ENCODE measurements at places on chromosomes 12 and 14.

DNA sequence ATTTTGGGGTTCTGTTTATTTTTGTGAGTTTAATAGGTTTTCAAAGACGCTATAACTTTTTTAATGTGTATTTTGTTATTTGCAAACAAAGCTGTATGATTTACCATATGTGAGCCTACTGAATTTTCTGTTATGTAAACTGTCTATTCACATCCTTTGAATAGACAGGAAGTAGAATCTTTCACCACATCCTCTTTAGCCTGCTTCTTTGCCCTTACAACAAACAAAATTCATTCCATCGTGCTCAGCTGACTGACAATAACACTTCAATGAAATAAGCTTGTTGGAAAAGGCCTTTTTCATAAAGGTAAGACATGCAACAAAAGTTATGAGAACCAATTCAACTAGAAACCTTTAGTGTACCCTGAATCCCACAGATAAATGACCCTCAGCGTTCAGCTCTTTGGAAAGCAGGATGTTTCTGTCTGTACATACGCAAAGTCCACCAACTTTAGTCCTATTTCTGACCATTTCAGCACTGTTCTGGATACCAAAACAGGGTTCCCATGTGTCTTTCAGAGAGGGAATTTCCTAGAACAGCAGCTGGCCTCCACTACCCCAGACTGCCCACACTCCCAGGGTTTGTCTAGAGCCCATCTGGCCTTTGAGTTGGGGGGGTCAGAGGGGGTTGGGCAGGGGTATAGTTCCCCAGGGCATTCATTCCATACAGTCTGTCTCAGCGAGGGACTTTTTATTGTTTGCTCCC lies 71.3 kb downstream of the DUSP6 start:
- peak; percentile 73 for DNase-seq

DNA sequence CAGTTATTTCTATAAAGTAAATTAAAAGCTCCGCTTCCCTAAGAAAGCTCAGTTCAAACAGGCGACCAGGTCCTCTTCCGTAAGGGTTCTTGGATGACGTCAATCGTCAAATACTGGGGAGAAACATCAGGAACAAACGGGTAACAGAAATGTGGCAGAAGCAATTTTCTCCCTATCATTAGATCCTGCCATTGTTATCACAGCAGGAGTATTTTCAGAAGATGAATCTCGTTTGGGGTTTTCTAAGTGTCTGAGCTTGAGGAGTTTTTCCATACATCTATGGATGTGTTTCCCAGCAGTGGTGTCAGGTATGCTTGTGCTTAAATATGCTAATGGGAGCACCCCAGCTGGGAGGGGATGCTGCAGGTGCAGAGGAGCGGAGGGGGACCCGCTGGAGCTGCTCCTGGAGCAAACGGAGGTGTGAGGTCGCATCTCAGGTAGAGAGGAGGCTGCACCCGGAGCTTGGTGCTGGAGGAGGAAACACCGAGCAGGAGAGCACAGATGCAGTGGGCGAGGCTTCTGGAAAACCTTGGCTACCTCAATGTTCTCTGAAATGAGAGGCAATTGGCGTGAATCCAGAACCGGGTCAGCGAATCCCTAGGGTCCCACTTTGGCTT lies 795.5 kb downstream of the AACS start:
- DNase-seq, result peak; percentile 3

DNA sequence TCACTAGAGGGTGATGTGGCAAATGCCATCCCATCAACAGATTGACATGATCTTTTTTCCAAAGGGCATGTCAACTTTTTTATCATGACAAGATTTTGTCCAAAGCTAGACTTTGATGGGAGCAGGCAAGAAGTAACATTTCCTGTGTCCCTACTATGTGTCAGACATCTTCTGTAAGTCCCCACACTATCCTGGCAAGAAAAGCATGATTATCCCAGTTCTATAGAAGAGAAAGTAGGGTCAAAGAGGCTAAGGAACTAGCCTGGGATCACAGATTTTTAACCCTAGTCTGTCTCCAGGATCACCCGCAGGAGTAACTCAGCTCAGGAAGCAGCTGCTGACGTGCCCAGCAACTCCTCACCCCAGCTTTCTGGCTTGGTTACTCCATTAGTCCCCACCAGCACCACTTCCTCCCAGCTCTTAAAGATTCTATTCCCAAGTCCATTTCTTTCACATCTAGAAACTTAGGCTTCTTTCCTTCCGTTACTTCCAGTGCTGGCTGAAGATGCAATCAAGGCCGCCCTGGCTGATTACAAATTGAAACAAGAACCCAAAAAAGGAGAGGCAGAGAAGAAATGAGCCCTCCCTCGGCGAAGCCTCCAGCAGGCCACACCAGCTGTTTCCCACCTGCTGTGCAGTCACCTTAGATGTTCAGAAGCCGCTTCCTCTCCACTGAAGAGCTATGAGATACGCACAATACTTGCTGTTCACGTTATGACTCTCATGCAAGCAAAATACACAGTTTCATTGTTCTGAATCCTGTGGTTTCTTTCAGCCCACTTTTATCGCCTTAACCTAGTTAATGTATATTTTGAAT lies 6.2 kb downstream of the ISCU start:
- no peak for DNase-seq

- DNase-seq, result no peak
These were observed 32.1 kb upstream of the PTGDR start for GRCh38 chr14:52235434-52235833.

- no peak for DNase-seq
These were observed 3.9 kb upstream of the RNU6-7 start for GRCh38 chr14:32197919-32198318.

DNA sequence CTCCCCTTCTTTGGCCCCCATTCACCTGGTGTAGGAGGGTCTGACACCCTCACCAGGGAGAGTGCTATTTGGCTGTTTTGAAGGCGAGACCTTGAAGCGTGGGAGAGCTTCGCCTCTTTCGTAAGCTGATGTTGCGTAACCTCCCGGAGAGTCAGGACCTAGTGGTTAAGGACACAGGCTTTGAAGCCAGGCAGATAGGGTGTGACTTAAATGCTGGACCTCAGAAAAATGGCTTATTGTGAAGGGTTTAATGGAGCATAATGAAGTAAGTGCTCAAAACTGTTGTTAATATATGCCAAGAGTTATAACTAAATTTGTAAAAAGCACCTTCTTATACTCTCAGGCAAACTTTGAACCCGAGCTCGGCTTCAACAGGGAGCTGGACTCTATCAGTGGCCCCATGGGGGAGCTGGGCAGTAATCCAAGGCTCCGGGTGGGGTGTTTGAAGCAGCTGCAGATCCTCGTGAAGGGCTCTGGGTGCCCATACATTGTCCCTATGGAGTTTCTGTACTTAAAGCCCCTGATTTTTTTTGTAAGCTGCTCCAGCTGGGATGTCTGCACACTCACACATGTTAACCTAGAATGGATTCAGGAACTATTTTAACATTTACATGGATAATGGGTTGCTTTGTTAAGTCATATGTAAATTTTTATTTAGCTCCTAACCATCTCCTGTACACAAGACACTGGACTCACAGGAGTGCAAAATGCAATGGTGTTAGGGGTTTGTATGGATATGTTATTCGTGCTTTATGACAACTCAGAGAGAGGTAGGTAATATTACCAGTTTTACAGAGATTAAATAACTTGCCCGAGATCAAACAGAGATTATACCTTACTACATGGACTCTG lies 26.0 kb downstream of the PPFIBP1 start:
- peak; percentile 79 for DNase-seq

DNA sequence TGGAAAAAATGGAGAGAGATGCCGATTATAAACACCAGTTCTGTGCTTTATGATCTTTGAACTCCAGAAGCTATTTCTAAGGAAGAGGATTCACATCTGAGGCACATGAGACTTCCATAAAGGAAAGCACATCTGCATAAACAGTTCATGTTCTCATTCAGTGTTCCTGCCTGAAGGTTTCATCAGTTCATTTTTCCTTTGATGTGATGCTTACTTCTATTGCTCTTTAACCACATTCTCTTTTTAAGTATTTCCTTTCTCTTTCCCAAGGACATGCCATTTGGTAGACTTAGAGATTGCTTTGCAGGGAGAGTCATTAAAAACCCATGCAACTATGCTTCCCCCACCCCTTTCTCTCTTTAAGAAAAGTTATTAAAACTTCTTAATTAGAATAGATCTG lies 387.0 kb upstream of the FLRT2 start:
- DNase-seq, result no peak

DNA sequence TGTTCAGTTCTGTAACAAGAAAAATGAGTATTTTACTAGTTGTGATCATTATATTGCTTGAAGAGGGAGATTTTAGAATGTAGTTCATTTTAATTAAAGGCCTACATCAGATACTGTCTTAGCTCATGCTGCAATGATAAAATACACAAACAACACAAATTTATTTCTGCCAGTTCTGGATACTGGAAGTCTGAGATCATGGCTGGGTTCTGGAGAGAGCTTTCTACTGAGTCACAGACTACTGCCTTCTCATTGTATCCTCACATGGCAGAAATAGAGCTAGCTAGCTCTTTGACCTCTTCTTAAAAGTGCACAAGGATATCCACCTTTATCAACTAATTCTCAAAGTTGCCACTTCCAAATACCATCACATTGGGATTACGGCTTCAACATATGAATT lies 53.8 kb downstream of the MIS18BP1 start:
- DNase-seq, result no peak

DNA sequence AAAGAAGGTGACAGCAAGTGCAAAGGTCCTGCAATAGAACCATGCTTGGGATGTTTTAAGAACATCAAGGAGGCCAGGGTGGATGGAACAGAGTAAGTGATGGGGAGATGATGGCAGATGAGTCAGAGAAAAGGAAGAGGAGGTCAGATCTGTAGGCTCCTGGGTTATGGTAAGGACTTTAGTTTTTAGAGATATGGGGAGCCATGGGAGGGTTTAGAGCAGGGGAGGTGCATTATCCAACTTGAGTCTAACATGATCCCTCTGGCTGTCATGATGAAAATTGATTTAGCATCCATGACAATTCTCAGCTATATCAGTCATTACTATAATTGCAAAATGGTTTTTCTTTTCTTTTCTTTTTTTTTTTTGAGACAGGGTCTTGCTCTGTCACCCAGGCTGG lies 7.3 kb upstream of the PLBD2 start:
- no peak for DNase-seq

DNA sequence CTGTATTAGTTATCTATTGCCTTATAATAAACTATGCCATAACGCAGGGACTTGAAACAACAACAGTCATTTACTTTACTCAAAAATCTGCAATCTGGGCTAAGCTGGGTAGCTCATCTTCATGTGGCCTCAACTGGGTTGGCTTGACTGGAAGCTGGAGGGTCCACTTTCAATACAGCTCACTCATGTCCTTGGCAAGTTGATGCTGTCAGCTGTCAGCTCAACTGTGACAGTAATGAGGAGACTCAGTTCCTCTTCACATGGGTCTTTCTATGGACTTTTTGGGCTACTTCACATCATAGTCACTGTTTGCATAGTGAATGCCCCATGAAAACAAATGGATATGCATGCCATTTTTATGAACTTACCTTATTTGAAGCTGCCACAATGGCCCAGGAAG lies 33.6 kb upstream of the STRAP start:
- DNase-seq, result no peak

- peak; percentile 22 for DNase-seq
These were observed 20.4 kb downstream of the TMTC1 start for GRCh38 chr12:29763301-29763683.

GRCh38 chr14:66495218-66496098 lies 9.3 kb downstream of the CCDC196 start:
- DNase-seq, result peak; percentile 59

GRCh38 chr14:32939254-32940065 lies 781 bp downstream of the NPAS3 start:
- DNase-seq, result peak; percentile 87

- no peak for DNase-seq
These were observed 195.2 kb upstream of the CRY1 start for GRCh38 chr12:107288414-107289127.

DNA sequence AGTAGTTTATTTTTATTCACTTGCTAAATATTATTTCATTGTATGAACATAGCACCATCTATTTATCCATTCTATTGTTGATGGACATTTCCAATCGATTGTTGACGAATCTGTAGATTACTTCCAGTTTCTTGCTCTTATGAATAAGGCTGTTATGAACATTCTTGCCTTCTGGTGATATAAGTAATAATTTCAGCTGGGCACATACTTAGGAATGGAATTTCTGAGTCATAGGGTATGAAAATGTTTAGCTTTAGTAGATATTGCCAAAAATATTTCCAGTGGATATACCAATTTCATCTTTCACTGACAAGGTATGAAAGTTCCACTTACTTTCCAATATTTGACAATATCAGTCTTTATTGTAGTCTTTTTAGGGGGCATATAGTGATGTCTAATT lies 468.5 kb downstream of the ETNK1 start:
- no peak for DNase-seq

- DNase-seq, result peak; percentile 58
These were observed 51.2 kb downstream of the TMEM30B start for GRCh38 chr14:61229981-61230380.

- no peak for DNase-seq
These were observed 82.1 kb downstream of the PLXNC1 start for GRCh38 chr12:94230357-94230905.

GRCh38 chr14:37622231-37622923 lies 26.9 kb downstream of the TTC6 start:
- no peak for DNase-seq

- no peak for DNase-seq
These were observed 47.3 kb upstream of the GTF2A1 start for GRCh38 chr14:81268016-81268416.

DNA sequence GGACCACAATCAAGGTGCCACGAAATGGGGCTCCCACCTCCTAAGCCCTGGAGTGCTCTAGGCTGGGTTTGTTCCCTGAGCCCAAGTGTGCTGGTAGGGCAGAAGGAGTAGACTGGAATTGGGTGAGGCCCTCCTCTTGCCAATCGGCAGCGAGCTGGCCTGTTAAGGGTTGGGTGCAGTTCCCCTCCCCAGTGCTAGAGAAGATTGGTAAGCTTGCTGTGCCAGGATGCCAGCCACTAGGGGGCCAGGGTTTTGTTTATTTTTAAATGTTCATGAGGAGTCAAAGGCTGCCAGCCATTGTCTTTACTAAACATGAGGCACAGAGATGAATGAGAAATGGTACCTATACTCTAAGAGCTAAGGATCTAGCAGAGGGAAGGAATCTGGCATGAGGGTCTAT lies 79.7 kb downstream of the SPTB start:
- peak; percentile 59 for DNase-seq

GRCh38 chr14:44639781-44640385 lies 132.8 kb upstream of the FSCB start:
- DNase-seq, result no peak
